ENCODE measurements at places on chromosomes 1 and 21.

- DNase-seq = no peak
Observed at GRCh38 chr1:185070051-185070450, 24.7 kb downstream of the RNF2 start.

GRCh38 chr1:225996946-225997545 is 2.1 kb downstream of the SDE2 start:
- no peak for DNase-seq

GRCh38 chr1:209911746-209912145 is 26.3 kb upstream of the SYT14 start:
- DNase-seq = no peak

DNA sequence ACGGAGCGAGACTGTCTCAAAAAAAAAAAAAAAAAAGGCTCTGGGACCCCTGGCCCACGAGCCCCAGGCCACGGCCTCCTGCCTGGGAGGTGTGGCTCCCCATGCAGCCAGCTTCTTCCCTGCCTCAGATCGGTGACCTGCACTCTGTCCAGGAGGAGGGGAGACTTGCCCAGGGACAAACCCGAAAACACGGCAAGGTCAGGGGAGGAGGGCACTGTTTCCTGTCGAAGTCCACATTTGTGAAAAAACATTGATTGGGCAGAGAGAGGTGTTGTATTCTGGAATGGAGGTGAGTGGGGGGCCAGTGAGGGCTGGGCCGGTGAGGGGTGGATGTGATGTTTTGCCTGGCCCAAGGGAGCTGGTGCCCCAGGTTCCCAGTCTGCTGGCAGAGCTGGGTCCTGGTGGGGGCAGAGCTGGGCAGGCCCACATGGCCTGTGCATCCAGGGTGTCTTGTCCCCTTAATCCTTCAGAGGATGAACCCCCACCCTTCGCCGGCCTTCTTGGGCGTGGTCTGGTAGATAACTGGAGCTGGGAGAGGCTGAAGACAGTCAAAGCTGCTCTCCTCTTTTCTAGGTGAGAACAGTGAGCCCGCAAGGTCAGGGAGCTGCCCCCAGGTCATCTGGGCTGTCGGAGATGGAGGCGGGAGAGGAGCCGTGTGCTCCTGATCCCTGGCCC is 12.4 kb upstream of the FAAP20 start:
- DNase-seq = no peak

DNA sequence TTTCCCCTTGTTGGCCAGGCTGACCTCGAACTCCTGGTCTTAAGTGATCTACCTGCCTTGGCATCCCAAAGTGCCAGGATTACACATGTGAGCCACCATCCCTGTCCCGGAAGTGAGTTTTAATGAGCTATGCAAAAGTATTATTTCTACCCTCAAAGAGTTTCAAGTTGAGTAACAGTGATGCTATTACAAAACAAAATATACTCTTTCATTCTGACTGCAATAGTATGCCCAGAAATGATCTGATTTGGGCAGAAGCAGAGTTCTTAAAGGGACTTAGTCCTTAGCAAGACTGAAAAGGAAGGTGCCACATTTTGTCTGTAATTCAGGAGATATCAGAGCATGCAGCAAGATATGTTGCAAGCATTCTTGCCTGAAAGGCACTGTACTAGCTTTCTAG is 375.4 kb downstream of the NUF2 start:
- DNase-seq = no peak

GRCh38 chr1:223708651-223709268 is 3.6 kb upstream of the CAPN2 start:
- no peak for DNase-seq

GRCh38 chr1:200610846-200611245 is 9.7 kb downstream of the KIF14 start:
- DNase-seq = no peak

- DNase-seq = no peak
Observed at GRCh38 chr1:104878203-104878909, 1128.7 kb downstream of the AMY1C start.

DNA sequence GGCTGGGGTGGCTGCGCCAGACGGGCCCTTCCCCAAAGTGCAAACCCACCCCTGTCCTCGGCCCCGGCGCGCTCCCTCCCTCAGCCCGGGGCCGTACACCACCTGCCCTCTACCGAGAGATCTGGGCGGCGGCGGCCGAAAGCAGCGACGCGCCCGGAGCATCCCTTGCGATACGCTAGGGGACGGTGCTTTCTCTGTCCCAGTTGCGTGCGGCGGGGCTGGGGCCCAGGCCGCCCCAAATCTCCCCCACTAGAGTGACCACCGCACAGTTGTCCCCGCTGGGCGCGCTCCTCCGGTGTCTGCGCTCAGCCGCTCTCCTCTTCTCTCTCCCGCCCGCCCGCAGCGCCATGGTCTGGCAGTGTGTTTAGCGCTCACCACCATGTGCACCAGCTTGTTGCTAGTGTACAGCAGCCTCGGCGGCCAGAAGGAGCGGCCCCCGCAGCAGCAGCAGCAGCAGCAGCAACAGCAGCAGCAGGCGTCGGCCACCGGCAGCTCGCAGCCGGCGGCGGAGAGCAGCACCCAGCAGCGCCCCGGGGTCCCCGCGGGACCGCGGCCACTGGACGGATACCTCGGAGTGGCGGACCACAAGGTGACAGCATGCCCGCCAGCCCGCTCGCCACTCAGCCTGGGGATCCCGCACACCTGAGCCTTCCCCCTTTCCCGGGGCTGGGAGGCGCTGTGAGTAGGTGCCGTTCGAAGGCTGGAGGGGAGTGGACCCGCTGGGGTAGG is 1.0 kb downstream of the ST6GALNAC5 start:
- DNase-seq = no peak

- no peak for DNase-seq
Observed at GRCh38 chr21:28993293-28993629, 584 bp upstream of the LTN1 start.

GRCh38 chr1:208235356-208235981 is 8.7 kb downstream of the PLXNA2 start:
- DNase-seq = no peak

DNA sequence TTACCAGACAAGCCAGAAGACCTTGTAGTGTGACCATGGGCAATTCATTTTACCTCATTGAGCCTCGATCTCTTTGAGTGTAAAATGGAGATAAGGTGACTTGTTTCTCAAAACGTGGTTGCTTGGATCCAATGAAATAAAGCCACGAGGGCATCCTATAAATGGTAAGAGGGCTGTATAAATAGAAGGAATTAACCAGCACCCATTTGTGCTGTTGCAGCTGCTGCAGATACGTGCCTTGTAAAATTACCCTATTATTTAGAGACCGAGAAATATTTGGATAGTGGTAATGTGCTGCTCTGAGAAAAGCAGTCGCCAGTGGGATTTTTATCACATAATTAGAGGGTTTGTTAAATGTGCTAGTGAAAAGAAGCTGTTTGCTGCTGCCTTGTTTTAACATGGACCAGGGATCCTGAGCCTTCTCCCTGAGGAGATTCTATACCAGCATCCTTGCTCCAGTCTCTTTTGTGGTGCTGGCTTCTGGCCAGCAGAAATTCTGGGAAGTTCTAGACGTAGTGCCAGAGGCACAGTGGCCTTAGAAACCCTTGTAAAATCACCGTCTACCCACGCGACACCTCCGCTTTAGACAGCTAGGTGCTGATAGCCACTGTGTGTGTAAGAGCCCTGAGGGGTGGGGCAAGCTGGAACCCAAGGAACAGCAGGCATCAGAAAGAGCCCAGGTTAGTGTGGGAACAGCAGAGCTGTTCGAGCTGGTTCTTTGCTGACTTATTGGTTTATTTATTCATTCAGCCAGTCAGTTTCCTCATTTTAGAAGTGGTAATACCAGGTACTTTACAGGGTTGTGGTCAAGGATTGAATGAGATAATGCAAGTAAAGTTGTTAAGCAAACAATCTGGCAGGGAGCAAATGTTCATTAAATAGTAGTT is 137.5 kb downstream of the NOS1AP start:
- DNase-seq = no peak

DNA sequence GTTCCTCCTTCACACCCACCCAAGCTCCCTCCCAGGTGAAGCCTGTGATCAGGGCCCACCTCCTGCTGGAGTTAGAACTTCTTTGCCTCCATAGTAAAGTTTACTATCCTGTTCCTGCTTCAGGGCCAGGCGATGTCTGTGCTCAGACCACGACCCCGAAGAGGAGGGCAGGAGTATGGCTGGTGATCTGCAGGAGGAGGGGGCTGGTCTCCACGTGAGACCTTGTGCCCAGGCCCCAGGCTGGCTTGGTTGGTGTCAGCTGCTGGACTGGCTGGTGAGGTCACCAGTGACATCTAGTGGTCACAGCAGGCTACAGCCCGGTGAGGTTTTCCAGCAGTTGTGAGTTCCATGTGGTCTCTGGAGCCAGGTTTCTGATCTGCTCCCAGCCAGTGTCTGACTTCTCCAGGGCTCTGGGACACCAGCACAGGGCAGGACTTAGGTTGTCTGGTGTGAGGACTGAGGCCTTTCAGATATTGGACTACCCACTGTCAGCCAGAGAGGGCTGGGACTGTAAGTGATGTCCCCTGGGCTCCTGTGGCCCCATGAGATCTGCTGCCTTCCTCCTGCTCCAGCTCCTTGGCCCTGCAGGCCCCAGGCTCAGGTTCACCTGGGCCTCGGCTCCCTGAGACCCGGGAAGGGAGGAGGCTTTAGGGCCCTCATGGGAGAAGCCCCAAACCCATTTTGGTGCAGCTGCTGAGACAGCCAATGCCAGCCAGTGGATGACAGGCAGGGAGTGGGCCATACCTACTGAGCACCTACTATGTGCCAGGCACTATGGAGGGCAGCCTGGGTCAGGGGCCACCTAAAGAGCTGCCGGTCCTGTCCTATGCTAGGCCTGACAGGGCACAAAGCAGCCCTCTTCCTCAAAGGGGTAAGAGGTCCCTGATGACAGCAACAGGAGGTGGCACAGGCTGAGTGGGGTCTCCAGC is 6.0 kb upstream of the UBL4B start:
- no peak for DNase-seq

GRCh38 chr21:18931237-18931636 is 527.7 kb upstream of the TMPRSS15 start:
- DNase-seq = no peak

- DNase-seq = no peak
Observed at GRCh38 chr1:65022216-65022615, 55.9 kb upstream of the JAK1 start.

GRCh38 chr1:89635825-89636815 is 3.2 kb downstream of the LRRC8C start:
- DNase-seq = no peak

DNA sequence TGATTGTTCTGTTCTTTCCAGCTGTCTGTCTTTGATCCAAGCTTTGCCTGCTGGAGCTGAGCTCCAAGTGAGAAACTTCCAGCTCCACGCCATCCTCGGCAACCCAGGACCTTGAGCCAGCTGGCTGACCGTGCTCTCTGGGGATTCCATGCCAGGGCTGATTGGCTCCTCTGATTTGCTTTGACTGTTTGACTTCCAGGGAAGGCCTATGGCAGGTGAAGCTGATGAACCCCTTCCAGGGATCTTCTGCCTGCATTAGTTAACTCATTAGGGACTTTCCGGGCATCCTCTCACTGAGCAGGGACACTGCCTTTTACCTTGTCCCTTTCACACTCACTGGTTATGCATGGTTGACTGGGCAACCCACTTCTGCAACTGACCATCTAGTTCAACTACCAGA is 406.1 kb downstream of the RPS6KC1 start:
- no peak for DNase-seq
